COR-L47 (cell line): ENCODE measurements at places on chromosomes 7 and 10.

- peak; percentile 40 for DNase-seq
Measured at GRCh38 chr7:26944501-26945358, 80.3 kb upstream of the SKAP2 start.

DNA sequence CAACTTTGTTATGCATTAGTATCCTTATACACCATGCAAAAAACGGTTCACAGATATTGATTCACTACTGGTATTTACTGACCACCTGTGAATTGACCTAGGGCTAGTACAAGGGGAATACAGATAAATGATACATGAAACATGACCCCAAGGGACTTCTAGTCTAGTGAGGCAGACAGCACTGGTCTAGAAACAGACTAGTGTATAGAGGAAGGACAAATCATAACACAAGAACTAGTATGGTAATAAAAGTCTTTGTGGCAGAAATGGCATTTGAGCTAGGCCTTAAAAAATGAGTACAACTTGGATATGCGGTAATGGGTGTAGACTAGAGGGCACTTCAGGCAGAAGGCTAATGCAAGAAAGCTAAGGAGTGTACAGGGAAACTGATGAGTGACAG lies 86.6 kb downstream of the SLC25A13 start:
- no peak for DNase-seq

- DNase-seq, result no peak
Measured at GRCh38 chr7:55148571-55148970, 129.8 kb downstream of the EGFR start.

DNA sequence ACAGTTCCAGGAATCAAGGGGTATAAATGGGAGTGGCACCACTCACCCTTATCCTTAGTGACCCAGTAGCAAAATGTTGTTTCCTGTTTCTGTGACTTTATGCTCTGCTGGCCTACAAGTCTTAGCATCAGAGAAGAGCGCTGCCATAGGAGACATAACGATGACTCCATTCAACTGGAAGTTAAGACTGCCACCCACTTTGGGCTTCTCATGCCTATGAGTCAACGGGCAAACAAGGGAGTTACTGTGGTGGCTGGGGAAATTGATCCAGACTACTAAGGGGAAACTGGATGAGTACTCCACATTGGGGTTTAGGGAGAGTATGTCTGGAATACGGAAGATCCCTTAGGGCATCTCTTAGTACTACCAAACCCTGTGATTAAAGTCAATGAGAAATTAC lies 40.6 kb upstream of the PIK3CG start:
- no peak for DNase-seq

GRCh38 chr10:103555712-103556111 lies 62.2 kb downstream of the NEURL1 start:
- DNase-seq, result no peak

GRCh38 chr10:104104418-104104817 lies 17.6 kb upstream of the SFR1 start:
- no peak for DNase-seq

- DNase-seq, result no peak
Measured at GRCh38 chr10:68828833-68829232, 1.5 kb downstream of the STOX1 start.

GRCh38 chr10:112689327-112690072 lies 242.5 kb downstream of the VTI1A start:
- no peak for DNase-seq

- DNase-seq, result no peak
Measured at GRCh38 chr7:96982586-96982985, 22.8 kb upstream of the DLX6 start.

GRCh38 chr10:69014171-69014570 lies 25.6 kb downstream of the KIFBP start:
- DNase-seq, result no peak

DNA sequence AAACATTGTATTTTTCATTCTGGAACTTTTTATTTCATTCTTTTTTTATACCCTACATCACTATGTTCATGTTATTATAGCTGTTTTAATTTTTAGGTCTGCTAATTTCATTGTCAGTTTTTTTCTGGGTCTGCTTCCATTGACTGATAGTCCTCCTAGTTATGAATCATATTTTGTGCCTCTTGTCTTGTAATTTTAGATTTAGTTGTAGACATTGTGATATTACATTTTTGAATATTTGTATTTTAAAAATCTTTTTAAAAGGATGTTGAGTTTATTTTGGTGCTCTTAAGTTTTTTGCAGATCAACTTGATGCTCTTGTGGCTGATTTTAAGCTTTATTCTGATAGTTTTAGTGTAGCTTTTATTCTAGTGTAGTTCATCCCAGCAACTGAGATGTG lies 57.6 kb downstream of the BTRC start:
- no peak for DNase-seq
